Activated CD8-positive, alpha-beta memory T cell treated with anti-CD3 and anti-CD28 coated beads for 1 hour (primary cell): ENCODE measurements at places on chromosomes 16 and 17.

DNA sequence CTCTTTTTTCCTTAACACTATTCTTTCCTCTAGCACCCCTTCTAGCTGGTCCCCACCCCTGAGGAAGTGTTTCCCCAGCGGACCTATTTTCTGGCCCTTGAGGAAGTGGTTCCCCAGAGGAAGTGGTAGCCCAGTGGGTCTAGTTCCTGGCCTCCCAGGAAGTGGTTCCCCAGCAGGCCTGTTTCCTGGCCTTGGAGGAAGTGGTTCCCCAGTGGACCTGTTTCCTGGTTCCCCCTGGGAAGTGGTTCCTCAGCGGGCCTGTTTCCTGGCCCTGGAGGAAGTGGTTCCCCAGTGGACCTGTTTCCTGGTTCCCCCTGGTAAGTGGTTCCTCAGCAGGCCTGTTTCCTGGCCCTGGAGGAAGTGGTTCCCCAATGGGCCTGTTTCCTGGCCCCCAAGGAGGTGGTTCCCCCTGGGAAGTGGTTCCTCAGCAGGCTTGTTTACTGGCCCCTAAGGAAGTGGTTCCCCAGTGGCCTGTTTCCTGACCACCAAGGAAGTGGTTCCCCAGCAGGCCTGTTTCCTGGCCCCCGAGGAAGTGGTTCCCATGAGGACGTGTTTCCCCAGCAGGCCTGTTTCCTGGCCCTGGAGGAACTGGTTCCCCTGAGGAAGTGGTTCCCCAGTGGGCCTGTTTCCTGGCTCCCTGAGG lies 58.3 kb downstream of the NTN1 start:
- no peak for DNase-seq

DNA sequence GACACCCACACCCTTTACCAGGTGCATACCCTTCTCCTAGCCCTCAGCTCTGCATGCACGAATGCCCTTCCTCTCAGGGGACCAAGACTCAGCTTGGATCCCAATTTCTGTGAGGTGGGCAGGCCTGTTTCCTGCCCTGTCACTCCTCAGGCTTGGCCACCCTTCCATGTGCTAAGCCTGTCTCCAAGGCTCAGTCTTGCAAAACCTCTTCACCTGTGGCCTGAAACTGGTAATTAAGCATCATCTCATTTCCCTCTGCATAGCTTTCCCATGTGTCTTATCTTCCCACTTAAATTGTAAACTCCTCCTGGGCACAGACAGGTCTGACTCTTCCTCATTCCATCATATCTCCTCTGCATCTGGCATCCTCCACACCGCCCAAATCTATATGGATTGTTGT lies 31.0 kb upstream of the SMPD3 start:
- no peak for DNase-seq

GRCh38 chr16:88437367-88437964 lies 15.6 kb upstream of the ZFPM1 start:
- DNase-seq: no peak

- no peak for DNase-seq
Observed at GRCh38 chr17:63956296-63956920, 16.3 kb downstream of the SCN4A start.

DNA sequence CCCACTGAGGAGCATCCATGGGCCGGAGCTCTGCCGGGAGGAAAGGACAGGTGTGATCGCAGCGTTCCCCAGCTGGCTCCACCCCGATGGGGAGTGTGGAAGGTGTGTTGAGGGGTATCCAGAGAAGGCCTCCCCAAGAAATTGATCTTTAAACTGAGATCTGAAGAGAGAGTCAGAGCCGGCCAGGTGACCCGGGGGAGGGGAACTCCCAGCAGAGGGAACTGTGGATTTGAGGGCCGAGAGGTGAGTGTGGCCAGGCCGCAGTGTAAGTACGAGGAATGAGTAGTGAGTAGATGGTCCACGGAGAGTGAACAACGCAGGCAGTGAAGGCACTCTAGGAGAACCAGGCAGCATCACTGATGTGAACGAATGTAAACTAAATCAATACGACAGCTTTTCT lies 80.2 kb downstream of the RPTOR start:
- DNase-seq: no peak

- no peak for DNase-seq
Observed at GRCh38 chr17:37637956-37638355, 5.3 kb downstream of the DDX52 start.

DNA sequence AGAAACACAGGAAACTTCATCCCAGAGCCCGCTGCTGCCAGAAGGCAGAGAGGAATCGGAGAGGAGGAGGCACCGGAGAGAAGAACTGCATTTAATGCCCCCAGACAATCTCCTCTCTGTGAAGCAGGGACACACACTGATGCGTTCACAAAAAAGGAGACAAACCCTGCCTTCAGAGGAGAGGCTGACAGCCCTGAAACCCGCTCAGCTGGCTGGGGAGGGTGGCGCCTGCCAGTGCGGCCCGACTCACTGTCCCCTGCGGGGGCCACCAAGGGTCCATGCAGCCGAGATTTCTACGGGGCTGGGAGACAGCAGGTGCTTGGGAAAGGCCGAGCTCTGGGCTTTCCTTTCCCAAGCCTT lies 21.9 kb upstream of the CACNG1 start:
- DNase-seq: no peak

DNA sequence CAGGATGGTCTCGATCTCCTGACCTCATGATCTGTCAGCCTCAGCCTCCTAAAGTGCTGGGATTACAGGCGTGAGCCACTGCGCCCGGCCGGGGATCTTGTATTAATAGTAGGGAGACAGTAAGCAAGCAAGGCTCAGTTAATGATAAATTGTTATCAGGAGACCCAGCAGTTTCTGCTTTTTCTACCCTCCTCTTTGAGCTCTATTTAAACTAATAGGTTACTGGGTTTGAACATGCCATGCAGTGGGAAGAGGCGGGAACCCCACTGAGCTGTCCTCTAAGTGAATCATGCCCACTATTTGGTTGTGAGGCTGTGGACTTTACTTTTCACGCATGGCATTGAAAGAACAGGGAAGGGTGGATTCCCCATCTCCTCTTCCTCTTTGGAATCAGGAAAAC lies 223.9 kb downstream of the WWOX start:
- no peak for DNase-seq

GRCh38 chr17:12463102-12463501 lies 202.6 kb upstream of the MYOCD start:
- no peak for DNase-seq
